ENCODE measurements at places on chromosomes 13 and 19. TPM values are rescaled to one million over a fixed set of nuclear protein-coding genes. Genes with fewer than 3 reads are reported as not detected.

GRCh38 chr13:30319655-30320054, 12.3 kb upstream of the KATNAL1 start:
- no peak overlapping the region for H3K27ac ChIP-seq
- H3K4me3 ChIP-seq, result no peak overlapping the region
- DNase-seq, result no peak
- no peaks in the 10 kb centered on the region for H3K27me3 ChIP-seq
- no peaks in the 10 kb centered on the region for H3K36me3 ChIP-seq
- peaks cover 3% of the 10 kb centered on the region for H3K4me1 ChIP-seq

- DNase-seq, result no peak
- no peaks in the 10 kb centered on the region for H3K27me3 ChIP-seq
- no peak overlapping the region for H3K4me3 ChIP-seq
- H3K27ac ChIP-seq, result peak overlapping the region; percentile 63
Observed at GRCh38 chr19:41307090-41307875, 2.7 kb upstream of the CCDC97 start.

DNA sequence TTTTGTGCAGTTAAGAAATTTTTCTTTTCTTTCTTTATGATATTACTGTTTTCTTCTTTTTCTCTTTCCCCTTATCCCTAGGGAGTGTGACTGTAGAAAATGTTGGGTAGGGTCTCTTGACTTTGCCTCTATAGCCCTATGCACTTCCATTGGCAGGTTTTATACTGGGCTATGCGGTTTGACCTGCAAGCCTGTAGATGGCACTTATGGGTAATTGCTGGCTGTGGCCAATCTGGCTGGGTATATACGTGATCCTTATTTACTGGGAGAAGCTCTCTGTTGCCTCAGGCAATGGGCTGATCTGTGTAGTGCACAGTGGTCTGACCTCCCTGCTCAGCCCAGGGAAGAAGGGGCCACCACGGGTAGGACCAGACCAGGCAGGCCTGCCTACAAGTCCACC, 78.8 kb downstream of the RAP2A start:
- H3K27ac ChIP-seq, result no peak overlapping the region
- no peaks in the 10 kb centered on the region for H3K27me3 ChIP-seq
- no peak overlapping the region for H3K4me3 ChIP-seq

DNA sequence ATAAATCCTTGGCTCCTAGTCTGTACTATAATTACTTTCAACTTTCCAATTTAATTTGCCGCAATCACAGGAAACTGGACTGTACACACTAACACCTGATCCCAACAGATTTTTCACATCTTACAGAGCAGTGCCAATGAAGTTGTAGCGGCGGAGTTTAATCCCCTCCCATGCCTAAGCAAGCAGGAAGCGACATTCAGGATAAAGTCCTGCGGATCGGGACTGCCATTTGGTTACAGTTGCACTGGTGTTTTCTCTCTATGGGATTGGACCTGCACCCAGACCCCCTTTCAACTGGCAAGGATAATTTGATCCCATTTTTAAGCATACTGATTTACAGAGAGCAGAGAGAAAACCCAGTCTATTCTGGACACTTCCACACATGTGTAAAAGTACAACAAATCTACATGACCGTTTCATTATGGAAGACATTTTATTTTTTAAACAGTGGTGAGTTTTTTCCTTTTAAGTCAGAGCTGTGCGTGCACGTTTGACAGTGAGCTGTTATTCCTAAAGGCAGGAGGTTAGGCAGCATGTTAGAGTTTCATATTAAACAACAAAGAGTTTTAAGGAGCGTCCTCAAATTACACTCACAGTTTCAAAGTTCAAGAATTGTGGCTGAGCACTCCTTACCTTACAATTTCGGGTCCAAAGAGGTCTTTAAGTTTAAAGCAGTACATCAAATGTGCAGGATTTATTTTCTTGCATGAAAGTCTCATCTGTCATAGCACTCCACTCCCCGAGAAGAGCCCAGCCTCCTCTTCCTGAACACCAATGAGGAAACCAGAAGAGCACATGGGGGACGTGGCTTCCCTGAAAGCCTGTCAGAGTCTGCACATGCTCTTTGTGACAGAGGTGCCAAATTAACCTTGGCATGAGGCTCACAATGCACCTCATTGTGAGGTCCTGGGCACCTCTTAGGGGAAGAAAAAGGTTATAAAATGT, 141.6 kb upstream of the RFC3 start:
- peaks cover 37% of the 10 kb centered on the region for H3K4me1 ChIP-seq
- peak overlapping the region; percentile 91 for H3K27ac ChIP-seq
- no peaks in the 10 kb centered on the region for H3K27me3 ChIP-seq
- H3K36me3 ChIP-seq, result no peaks in the 10 kb centered on the region
- peak overlapping the region; percentile 84 for H3K4me3 ChIP-seq

DNA sequence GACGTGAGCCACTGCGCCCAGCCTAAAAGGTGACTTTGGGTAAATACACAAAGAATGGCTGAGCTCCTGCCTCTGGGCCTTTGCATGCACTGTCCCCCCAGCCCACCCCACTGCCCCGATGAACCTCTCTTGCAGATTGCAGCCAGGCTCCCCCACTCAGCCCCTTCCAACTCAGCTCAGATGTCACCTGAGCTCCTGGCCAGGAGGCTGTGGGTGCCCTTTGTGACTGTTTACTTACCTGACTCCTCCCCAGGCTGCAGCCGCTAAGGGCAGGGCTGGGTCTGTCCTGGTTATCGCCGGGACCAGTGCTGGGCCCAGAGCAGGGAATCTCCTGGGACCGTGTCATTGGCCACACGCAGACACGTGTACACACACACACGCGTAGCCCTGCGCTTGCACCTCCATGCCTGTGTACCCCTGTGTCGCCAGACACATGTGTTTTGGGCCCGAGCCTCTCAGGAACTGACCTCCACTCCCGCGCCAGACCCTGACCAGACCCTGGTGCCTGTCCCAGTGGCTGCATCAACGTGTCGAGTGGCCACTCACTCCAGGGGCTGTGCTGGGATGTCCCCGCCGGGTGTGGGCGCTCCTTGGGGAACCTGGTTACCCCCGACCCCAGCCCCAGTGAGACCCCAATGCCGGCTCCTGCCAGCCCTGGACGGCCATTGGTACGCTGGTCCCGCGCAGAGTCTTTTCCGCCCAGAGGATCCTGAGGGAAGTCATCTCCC, 18.7 kb downstream of the EFNA2 start:
- H3K4me1 ChIP-seq, result peaks cover 2% of the 10 kb centered on the region
- H3K27me3 ChIP-seq, result no peaks in the 10 kb centered on the region
- no peak overlapping the region for H3K4me3 ChIP-seq
- H3K36me3 ChIP-seq, result no peaks in the 10 kb centered on the region

DNA sequence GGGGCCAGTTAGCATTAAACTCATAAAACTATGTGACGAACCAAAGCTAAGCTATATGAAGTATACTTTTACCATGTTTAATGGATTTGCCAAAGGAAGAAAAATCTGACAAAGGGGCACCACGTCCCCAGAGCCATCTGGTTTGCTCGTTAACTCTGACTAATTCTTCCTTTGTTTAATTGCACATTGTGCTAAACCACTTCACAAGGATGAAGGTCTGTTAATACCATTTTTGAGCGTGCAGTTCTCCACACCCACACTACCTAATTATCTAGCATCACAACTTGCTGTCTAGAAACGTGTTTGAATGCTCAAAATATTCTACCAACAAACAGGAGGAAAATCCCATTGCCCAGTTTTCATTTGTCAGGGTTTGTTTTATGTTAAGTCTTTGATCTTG, 74.8 kb downstream of the COL4A1 start:
- peak overlapping the region; percentile 47 for H3K27ac ChIP-seq
- H3K4me3 ChIP-seq, result no peak overlapping the region

The CCDC70 gene
- total RNA-seq, result not detected

DNA sequence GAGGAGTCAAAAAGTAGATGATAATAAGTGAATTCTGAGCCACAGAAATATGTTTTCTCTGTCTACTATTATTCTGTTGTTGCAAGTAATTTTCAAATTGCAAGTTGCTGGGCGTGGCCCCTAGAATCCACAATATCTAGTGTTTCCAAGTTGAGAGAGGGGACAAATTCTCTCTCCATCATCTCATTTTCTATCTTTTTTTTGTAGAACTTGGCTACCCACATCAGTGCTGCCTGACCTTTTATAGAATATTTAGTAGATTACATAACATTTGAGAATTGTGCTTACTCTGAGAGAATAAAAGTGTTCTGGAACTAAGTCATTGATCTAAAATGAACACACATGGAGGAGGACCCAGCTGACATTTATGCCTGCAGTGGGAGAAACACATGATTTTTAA, 110.9 kb upstream of the CSNK1A1L start:
- DNase-seq, result no peak
- H3K27me3 ChIP-seq, result no peaks in the 10 kb centered on the region
- H3K27ac ChIP-seq, result no peak overlapping the region
- no peak overlapping the region for H3K4me3 ChIP-seq

- no peak for DNase-seq
- H3K36me3 ChIP-seq, result no peaks in the 10 kb centered on the region
- H3K4me1 ChIP-seq, result no peaks in the 10 kb centered on the region
- H3K27me3 ChIP-seq, result no peaks in the 10 kb centered on the region
- no peak overlapping the region for H3K27ac ChIP-seq
- no peak overlapping the region for H3K4me3 ChIP-seq
Observed at GRCh38 chr13:43694146-43694664, 92.6 kb downstream of the ENOX1 start.

The ARGLU1 gene
- 38.8 TPM for total RNA-seq

DNA sequence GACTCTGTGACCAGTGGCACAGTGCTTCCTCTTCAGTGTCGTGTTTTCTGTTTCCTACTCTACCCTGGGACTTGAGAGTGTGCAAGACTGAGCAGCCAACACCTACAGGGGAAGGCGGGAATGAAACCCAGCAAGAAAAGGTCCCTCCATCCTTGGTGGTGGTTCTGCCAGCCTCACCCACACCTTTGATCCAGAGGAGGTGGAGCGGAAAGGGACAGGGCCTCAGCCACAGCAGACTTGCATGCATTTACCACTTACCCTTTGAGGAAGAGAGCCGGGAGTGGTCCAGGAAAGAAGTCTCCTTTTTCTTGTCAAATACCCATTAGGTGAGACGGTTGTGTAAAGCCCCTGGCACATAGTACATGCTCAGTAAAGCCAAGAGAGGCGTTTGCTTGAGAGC, 164.8 kb upstream of the ZNF536 start:
- no peak for DNase-seq
- H3K27ac ChIP-seq, result no peak overlapping the region
- peaks cover 6% of the 10 kb centered on the region for H3K27me3 ChIP-seq
- no peaks in the 10 kb centered on the region for H3K36me3 ChIP-seq
- no peak overlapping the region for H3K4me3 ChIP-seq

The ITGBL1 gene
- 1.8 TPM for total RNA-seq

The FCER2 gene
- not detected for total RNA-seq

The GFY gene
- not detected for total RNA-seq

GRCh38 chr19:46620716-46621115, 4.2 kb downstream of the PTGIR start:
- no peak overlapping the region for H3K4me3 ChIP-seq
- no peaks in the 10 kb centered on the region for H3K4me1 ChIP-seq
- H3K27me3 ChIP-seq, result no peaks in the 10 kb centered on the region
- no peaks in the 10 kb centered on the region for H3K36me3 ChIP-seq
- H3K27ac ChIP-seq, result no peak overlapping the region
- no peak for DNase-seq

DNA sequence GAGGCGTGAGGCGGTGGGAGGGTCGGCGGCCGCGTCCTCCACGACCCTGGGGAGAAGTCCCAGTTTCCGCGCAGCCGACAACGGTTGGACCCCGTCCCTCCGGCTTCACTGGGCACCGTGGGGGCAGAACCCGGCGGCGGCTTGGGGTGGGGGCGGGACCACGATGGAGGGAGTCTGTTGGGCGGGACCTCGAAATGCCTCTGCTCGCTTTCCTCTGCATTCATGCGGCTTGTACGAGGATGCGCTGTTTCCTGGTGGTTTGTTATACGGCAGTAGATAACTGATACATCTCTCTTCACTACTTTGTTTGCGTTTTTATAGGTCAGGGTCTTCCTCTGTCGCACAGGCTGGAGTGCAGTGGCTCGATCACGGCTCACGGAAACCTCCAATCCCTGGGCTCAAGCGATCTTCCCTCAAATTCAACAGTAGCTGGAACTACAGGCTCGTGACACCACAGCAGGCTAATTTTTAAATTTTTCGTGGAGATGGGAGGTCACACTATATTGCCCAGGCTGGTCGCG, 24.6 kb upstream of the ZNF846 start:
- peak overlapping the region; percentile 95 for H3K27ac ChIP-seq
- H3K27me3 ChIP-seq, result no peaks in the 10 kb centered on the region
- peaks cover 4% of the 10 kb centered on the region for H3K4me1 ChIP-seq
- peak overlapping the region; percentile 85 for H3K4me3 ChIP-seq
- DNase-seq, result no peak

DNA sequence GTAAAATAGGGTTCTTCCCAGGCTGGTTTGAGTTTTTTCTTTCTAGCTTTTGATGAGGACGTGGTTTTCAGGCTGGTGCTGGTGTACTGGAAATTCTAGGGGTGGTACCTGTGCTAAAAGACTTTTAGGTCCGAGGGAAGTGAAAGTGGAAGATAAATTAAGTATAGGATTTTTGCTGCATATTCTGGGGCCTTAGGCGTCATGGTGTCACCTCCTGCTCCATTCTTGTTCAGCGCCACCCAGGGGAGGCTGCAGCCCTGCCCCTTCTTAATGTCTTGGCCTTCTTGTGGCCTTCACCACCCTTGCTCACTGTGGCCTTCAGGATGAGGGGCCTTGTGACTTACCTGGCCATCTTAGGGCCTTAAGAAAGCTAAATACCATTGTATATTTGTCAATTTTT, 12.4 kb downstream of the ZNF552 start:
- H3K4me1 ChIP-seq, result peaks cover 9% of the 10 kb centered on the region
- no peak for DNase-seq
- no peak overlapping the region for H3K27ac ChIP-seq
- H3K27me3 ChIP-seq, result no peaks in the 10 kb centered on the region
- H3K4me3 ChIP-seq, result no peak overlapping the region

The CNN1 gene
- total RNA-seq, result 0.09 TPM

The ZNF560 gene
- not detected for total RNA-seq

DNA sequence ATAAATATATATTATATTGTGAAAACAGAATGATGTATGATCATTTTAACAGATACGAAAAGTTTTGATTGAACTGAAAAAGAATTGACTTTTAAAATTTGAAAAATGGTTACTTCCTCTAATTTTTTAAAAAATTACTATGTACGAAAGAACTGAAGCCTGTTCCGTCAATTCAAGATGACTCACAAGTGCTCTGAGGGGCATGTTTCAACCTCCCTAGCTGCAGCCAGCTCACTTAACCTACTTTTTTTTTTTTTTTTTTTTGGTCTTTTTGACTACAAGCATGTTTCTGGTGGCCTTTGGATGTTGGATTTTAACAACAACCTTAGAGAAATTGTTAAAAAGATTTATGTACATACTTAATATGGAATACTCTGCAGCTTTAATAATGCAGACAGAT, 1139.3 kb downstream of the DIAPH3 start:
- no peaks in the 10 kb centered on the region for H3K4me1 ChIP-seq
- H3K4me3 ChIP-seq, result no peak overlapping the region
- no peaks in the 10 kb centered on the region for H3K36me3 ChIP-seq
- DNase-seq, result no peak
- no peak overlapping the region for H3K27ac ChIP-seq

The PDE4A gene
- total RNA-seq, result 1.1 TPM

- no peaks in the 10 kb centered on the region for H3K36me3 ChIP-seq
- no peaks in the 10 kb centered on the region for H3K27me3 ChIP-seq
- DNase-seq, result no peak
- H3K27ac ChIP-seq, result no peak overlapping the region
- H3K4me1 ChIP-seq, result no peaks in the 10 kb centered on the region
- no peak overlapping the region for H3K4me3 ChIP-seq
Observed at GRCh38 chr19:31160336-31160926, 188.8 kb downstream of the TSHZ3 start.

GRCh38 chr13:40982772-40983171, 36.3 kb downstream of the ELF1 start:
- H3K36me3 ChIP-seq, result no peaks in the 10 kb centered on the region
- H3K4me1 ChIP-seq, result peaks cover 35% of the 10 kb centered on the region
- peak overlapping the region; percentile 91 for H3K27ac ChIP-seq
- H3K4me3 ChIP-seq, result no peak overlapping the region
- no peak for DNase-seq
- no peaks in the 10 kb centered on the region for H3K27me3 ChIP-seq
